T-helper 22 cell (primary cell): ENCODE measurements at places on chromosomes 16 and 17.
A peak's percentile ranks its signal among the peaks of the same experiment; 100 is the strongest.

- DNase-seq, result no peak
These were observed 93.7 kb downstream of the TANGO6 start for GRCh38 chr16:68936736-68937631.

DNA sequence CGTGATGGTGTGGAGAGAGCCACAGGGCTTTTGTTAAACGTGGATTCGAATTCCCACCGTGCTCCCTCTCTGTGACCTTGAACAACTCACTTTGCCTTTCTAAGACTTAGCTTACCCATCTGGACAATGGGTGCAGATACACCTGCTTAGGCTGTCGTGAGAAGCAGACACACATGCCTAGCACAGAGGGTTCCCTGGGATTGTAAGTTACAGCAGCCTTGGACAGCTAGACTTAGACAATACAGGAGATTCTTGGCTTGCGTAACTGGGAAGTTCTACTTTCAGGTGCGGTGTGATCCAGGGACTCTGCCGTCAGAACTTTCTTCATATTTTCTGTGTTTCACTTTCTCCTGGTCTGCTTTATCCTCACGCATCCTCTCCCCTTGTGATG is 127.0 kb downstream of the ABCC1 start:
- DNase-seq, result no peak

DNA sequence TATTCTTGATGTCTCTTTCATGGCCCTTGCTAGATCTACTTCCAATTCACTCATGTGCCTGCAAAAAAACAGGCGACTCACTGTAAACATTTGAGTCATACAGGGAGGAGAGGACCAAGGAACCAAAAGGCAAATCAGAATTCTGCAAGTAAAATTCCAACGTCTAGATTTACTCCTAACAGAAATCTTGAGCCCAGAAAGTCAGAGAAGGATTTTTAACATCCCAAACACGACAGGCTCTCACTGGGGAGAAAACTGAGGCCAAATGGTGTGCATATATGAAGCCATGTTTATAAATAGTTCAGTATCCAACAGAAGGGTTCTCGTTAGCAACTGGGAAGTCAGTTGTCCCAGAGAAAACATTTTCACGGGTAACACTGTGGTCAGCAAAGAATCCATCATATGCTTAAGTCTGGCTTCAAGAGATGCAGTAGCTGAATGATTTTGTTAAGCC is 40.1 kb downstream of the LITAF start:
- no peak for DNase-seq

DNA sequence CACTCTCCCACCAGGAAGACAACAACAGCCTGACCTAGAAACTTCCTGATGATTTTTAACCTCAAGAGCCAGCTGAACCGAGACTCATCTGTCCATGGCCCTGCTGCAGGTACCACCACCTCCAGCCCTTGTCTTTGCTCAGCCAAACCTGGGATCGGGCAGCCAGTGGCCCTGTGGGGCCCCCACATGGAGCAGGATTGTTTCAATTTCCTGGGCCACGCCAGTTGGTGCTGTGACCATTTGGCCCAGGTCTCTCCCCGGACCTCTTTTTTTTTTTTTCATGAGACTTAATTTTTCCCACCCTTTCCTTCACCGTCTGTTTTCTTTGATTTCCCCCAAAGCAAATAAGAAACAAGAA is 8.3 kb upstream of the HOXB2 start:
- DNase-seq, result no peak

- DNase-seq, result no peak
These were observed 236.7 kb upstream of the GOT2 start for GRCh38 chr16:58970775-58971174.

- no peak for DNase-seq
These were observed 83.5 kb upstream of the IRX5 start for GRCh38 chr16:54847207-54847606.

- no peak for DNase-seq
These were observed 19.3 kb upstream of the IL17C start for GRCh38 chr16:88618956-88619667.

DNA sequence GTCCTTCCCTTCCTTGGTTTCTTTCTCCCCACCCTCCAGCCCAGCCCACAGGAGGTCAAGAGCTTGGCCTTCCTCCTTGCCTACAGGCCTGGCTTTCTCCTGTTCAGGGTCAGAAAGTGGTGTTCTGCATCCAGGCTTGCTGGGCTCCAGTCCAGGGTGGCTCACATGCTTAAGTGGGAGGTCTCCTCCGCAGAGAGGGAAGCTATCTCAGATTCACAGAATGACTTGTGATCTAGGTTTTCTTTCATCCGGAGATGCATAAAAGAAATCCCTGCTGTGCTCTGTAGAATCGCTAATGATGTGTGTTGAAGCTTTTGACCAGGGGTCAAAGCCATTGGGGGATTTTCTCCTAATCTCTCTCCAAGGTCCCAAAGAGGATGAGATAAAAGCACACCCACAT is 382.3 kb upstream of the EEF2KMT start:
- DNase-seq, result no peak

GRCh38 chr16:85843471-85844168 is 44.1 kb downstream of the COX4I1 start:
- DNase-seq, result no peak

DNA sequence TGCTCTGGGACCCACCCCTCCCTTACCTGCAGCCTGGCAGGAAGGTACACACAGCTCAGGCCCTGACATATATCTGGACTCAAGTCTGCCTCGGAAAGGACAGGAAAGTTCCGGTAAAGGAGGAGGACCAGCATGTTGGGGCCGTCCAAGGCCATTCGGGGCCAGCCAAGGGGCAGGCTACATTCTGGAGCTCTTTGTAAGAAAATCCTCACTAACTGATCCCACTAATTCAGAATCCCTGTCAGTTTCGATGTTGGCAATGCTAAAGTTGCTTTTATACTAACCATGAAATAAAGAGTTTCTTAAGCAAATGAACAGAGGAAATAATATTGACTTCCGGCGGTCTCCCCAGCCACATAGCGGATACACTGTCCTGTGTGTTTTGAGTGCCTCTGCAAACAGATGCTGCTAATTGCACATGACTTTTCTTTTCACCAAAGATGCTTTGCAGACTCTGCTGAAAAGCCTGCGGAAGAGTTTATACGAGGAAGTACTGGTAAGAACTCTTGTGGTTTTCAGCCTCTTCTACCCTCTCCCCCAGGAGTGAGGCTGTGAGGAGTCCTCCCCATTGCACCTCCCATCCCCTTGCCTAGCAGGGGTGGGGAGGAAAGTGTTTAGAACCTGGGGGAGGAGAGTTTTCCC is 54.8 kb downstream of the PLXDC1 start:
- peak; percentile 9 for DNase-seq

GRCh38 chr17:77025781-77026180 is 115.0 kb upstream of the SEC14L1 start:
- no peak for DNase-seq

DNA sequence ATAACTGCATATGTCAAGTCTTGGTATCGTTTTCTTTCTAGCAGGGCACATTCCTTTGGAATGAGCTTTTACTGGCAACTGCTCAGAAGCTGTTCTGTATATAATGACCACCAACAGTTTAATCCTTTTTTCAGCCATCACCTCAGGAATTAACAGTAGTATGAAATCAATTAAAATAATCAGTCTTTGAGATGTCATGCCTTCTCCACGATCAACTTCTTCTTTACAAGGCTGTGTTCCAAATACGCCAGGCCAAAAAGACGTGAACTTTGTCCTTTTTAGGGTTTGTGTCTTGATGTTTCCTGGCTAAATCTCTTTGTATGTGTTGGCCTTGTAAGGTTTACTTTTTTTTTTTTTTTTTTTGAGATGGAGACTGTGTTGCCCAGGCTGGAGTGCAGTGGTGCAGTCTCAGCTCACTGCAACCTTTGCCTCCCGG is 54.9 kb downstream of the ABCC1 start:
- DNase-seq, result no peak

- no peak for DNase-seq
These were observed 44.9 kb upstream of the CNEP1R1 start for GRCh38 chr16:49980166-49980565.

GRCh38 chr16:2950353-2950724 is 13.7 kb upstream of the KREMEN2 start:
- no peak for DNase-seq

DNA sequence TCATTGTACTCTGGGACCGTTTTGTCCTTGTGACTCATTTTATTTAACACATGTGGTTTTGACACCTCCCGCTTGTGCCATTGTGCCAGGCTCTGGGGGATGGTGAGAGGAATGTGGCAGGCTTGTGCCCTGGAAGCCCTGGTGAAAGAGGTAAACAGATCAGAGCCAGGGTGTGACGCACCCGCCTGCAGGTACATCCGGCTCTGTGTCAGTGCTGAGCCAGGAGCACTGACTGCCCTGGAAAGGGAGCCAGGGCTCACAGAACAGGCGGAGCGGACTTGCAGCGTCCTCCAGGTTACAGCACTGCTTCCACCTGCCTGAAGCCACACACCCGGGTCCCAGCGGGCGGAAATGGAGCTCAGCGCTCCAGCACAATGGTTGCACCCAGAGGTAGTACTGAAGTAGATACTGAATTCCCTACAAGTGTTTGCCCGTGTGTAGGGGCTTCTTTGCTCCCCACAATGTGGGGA is 30.6 kb downstream of the CDRT15 start:
- DNase-seq, result peak; percentile 69

DNA sequence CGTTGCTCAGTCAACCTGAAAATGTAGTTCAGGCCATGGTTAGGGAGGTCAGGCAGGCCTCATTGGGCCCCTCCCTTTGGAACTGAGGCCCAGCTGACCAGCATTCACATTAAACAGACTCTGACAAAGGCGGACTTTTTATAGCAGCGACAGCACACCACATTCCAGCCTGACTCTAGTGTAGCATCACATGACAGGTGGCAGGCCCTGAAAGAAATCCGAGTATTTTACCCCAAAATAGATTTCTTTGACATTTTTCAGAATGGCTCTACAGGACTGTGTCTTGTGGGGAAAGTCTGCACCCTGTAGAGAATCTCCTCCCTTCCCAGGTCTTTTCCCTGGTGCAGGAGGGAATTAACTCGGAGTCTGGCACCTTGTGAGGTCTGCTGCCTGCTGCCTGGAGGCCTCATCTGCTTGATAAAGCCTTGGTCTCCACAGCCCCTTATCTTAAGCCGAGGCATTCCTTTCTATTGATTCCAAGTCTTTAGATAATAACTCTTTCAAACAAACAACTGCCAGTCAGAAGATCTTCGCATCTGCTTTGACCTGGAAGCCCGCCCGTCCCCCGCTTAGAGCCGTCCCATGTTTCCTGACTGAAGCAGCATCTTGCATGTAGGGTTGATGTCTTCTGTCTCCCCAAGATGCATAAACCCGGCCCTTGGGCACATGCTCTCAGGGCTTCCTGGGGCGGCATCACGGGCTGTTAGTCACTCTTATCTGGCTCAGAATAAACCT is 44.0 kb upstream of the CAPN15 start:
- no peak for DNase-seq

DNA sequence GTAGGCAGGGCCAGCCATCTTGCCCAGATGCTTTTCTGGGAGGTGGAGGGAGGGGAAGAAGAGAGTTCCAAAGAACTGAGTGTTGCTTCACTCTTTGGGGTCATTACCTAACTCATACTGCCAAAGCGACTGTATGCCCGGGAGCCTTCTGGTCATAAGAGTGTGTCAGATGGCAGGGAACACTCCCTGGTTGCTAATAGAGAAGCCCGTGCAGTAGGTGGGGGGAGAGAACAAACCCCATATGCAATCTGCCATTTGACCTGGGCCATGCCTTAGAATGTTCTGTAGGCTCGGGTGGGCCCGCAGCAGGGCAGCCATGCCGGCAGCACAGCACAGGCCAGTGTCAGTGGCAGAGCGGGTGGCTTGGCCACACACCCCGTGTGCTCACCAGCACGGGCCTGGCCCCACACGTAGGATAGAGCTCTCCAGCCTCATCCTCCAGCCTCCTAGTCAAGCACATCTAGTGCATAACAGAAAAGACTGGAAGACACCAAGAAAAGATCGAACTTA is 120.5 kb downstream of the SOCS1 start:
- DNase-seq, result no peak

DNA sequence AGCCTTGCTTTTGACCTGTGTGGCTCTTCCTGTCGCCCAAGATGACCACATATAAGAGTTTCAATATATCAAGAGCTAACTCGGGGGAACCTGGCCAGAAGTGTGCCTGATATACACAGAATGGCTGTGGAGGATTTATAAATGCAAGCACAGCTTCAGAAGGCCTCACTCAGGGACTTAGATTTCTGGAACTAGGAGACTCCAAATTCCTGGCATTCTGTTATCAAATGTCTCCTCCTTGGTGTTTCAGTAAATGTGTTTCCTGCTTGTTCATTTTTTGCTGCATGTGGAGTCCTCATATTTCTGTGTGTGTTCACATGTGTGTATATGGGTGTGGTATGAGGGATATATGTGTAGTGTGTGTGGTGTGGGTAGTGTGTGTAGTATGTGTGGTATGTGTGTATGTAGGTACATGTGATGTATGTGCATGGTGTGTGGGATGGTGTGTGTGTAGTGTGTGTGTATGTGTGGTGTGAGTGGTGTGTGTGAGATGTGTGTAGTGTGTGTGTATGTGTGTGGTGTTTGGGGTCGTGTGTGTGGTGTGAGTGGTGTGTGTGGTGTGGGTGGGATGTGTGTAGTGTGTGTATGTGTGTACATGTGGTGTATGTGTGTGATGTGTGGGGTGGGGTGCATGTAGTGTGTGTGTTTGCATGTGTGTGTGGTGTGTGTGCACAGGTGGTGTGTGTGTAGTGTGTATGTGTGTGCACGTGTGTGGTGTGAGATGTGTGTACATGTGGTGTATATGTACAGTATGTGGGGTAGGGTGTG is 981 bp upstream of the CD300H start:
- DNase-seq, result no peak

DNA sequence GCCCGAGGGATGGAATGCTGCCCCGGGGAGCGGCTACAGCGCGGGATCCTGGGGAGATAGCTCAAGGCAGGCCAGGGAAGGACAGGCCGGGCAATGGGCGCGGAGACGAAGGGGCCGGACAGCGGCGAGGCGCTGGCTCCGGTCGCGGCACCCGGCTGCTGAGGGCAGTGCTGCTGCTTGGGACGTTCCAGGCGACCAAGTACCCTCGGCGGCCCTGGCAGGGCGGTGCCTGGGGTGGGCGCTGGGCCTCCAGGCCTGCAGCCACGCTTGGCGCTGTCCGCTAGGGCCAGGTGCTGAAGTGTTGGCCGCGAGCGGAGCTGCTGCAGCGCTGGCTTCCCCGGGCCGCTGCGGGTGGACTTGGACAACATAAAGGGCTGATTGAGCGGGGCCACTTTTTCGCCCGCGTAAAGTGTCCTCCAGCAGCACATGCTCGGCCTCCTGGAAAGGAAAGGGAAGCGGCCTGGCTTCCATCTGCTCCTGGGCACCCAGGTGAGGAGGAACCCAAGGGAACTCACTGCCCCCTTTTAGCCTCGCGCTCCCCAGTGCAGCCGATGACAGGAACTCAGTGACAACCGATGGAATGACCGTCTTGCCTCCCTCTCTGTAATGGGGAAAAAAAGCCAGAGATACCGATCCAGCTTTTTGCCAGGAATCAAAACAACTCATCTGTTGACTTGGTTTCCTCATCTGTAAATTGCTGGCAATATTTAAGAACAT is 23.7 kb downstream of the CLEC3A start:
- no peak for DNase-seq

GRCh38 chr17:64694207-64694606 is 32.1 kb upstream of the SMURF2 start:
- DNase-seq, result no peak

GRCh38 chr16:11326084-11326736 is 19.0 kb upstream of the RMI2 start:
- DNase-seq, result no peak

- no peak for DNase-seq
These were observed 13.6 kb downstream of the MRM1 start for GRCh38 chr17:36614933-36615332.
